Dermis blood vessel endothelial cell (primary cell): ENCODE measurements at places on chromosomes 5 and 9. TPM values are rescaled to one million over a fixed set of nuclear protein-coding genes. Genes with fewer than 3 reads are reported as not detected.
A peak's percentile ranks its signal among the peaks of the same experiment; 100 is the strongest.

The FOXD4L4 gene
- 0.09 and 0.17 TPM in 2 replicates for total RNA-seq

The PCDHB11 gene
- total RNA-seq = 0.17 and 0.19 TPM in 2 replicates

The SYK gene
- under 0.01 TPM in 1 of 2 replicates, not detected in the other for total RNA-seq

The PBX3 gene
- total RNA-seq = 10.2 and 12.3 TPM in 2 replicates

The FRMPD1 gene
- total RNA-seq = not detected in 2 replicates

The FRRS1L gene
- under 0.01 and 0.05 TPM in 2 replicates for total RNA-seq

The FBN2 gene
- total RNA-seq = 0.79 and 14.0 TPM in 2 replicates

The SH2D3C gene
- total RNA-seq = 77.8 and 95.6 TPM in 2 replicates

The GRIA1 gene
- total RNA-seq = not detected in 2 replicates

The PRLR gene
- not detected in 2 replicates for total RNA-seq

GRCh38 chr5:90803876-90804275 is 245.3 kb downstream of the ADGRV1 start:
- DNase-seq = no peak

DNA sequence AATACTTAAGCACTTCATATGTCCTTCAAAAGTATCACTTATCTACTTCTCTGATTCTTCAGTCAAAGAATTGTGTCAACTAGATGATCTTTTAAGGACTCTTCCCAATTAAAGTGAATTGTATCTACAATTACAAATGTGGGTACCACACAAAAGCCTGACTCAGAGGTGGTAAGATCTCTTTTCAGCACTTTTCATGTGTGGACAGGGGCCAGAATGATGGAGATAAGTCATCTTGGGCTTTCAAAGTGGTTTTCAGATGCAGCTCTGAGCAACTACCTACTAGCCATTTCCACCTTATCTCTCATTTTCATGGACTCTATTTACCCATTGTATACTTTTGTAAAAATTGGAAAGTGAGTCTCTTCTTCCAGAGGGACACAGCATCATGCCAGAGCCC is 8.4 kb downstream of the COX7C start:
- no peak for DNase-seq

- DNase-seq = no peak
Measured at GRCh38 chr9:6525326-6526045, 112.5 kb downstream of the UHRF2 start.

GRCh38 chr5:137071931-137072330 is 427.2 kb downstream of the SPOCK1 start:
- peak; percentile 38 for DNase-seq

- no peak for DNase-seq
Measured at GRCh38 chr9:77063645-77064285, 44.3 kb downstream of the FOXB2 start.

GRCh38 chr5:140342896-140343295 is 3.5 kb downstream of the HBEGF start:
- peak; percentile 17 for DNase-seq

DNA sequence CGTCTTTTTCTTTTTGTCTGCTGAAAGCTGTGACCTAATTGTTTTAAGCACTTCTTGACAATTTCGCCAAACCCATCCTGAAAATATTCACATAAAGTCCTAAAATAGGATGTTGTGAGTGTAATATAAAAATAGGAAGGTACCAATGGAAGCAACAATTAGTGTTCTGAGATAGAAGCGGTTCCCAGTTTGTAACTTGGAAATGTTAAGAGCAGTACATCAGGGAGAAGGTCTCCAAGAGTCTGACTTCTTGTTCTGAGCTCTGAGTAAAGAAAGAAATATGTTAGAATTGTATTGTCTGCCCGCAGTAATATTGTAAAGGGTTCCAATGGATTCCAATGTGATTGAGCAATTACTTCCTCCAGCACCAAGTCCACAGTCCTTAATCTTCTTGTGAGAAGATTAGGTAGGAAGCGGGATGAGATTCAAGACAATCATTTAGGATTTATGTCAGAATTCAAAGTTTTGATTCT is 3.9 kb downstream of the VCAN start:
- no peak for DNase-seq

DNA sequence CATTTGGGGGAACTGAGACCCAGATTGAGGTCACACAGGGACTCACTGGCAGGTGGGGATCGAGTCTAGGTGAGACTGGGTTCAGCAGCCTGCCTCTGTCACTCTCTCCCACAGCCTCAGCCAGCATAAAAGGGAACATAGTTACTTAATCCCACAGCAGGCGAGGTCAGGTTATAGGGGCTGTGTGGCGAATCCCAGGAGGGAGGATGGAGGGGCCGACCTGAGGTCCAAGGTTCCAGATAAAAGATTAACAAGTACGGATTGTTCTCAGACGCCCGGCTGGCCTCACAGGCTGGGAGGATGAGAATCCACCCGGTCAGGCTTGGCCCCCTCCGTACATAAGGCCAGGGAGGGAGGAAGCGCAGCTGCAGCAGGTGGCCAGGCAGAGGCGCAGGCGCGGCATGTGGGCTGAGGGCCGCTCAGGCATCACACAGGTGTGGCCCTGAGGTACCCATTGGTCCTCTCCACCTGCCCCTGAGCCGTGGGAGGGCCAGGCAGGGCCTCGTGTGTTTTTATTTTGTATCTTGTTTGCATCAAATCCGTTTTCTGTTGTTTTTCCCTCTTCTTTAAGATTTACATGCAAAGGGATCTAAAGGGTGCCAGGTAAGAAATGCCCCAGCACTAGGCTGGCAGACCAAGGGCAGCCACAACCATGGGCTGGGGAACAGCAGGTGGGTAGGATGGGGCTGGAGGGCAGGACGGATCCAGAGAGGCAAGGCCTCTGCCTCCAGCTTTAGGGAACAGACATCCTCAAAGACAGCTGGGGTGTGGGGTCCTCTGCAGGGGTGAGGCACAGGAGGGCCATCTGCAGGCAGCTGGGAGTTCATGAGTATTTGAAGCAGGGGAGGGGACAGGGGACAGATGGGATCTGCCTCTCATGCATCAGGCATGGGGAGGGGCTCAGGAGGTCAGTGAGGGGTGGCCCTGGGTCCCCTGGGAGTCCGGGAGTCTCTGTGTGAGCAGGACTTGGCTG is 3.6 kb downstream of the SUSD3 start:
- no peak for DNase-seq

DNA sequence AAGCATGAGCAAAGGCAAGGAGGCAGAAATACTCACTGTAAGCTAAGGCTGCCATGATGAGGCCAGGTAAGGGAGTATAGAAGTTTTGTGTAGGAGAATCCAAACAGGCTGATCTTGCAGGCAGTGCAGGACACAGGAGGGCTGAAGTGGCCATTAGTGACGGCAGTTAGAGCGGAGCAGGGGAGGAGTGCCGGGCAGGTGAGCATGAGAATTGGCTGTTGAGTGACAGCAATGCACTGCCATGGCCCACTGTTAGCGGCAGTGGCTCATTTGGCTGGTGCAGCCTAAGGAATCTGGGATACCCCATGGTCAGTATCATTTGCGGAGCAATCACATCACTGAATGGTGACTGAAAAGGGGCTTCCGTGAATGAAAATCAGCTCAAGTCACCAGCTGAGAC is 22.8 kb downstream of the RGS3 start:
- DNase-seq = no peak

DNA sequence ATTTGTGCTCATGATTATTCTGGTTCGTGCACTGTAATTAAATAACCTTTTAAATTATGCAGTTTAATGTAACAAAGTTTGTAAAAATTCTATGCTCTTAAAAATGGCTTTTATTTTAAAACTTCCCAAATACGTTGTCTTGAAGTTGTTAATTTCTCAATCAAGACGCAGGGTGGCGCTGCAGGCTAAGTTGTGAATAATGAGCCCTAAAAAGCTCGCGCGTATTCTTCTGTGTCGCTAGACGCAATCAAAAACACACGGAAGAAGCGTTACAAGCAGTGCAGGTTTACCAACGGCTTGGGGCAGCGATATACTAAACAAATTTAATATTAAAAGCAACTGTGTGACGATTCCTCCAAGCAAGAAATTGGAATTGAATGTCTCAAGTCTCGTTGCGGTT is at the start of gene PCDHB4:
Gene PCDHB4 (plus strand): TSS at position 256 of the 400 bp plus-strand sequence. CDS start 181 bp downstream, outside the sequence.
- DNase-seq = peak; percentile 15

DNA sequence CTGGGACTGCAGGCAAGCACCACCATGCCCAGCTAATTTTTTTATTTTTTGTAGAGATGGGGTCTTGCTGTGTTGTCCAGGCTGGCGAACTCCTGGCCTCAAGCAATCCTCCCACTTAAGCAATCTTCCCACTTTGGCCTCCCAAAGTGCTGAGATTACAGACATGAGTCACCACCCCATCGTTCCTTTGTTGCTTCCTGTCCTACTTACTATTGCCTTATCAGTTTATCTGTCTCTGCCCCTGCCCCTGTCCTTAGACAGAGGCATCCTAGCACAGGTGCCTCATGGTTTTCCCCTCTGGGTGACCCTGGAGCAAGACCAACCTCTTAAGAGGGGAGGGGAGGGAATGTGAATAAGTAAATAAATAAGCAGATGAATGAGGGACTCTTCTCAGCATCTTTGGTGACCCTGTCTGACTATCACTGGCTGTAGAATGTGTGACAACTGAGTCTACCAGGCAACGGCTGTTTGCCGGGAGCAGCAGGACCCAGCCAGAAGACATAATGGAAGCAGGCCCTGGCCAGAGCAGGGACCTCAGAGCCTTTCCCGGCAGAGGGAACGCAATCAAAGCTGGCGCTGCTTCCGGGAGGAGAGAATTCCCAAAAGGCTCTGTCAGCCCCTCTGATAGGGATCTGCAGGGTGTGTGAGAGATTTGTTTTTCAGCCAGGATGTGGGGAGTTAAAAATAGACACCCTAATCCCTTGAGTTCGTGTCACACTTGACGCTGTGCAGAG is 43.8 kb upstream of the DAB2IP start:
- DNase-seq = peak; percentile 26

GRCh38 chr9:107681988-107682387 is 192.4 kb upstream of the KLF4 start:
- DNase-seq = no peak

GRCh38 chr5:23648656-23649055 is 141.2 kb downstream of the PRDM9 start:
- DNase-seq = no peak

DNA sequence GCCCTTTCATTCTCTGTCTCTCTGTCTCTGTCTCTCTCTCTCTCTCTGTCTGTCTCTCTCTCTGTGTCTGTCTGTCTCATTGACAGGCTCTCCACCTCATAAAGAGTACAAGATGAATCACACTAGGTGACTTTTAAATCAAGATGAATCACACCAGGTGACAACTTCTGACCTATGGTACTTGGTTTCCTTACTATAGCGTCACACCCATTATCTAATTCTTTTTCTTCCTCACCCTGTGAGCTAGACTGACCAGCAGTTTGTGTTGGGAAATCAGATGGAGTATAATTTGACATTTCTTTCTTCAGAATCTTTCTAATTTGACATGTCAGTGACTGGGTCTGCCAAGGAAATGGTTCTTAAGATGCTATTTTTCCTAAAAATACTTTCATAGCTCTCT is 232.9 kb downstream of the ARRDC3 start:
- no peak for DNase-seq

GRCh38 chr9:127269449-127269848 is 4.9 kb downstream of the GARNL3 start:
- DNase-seq = no peak

DNA sequence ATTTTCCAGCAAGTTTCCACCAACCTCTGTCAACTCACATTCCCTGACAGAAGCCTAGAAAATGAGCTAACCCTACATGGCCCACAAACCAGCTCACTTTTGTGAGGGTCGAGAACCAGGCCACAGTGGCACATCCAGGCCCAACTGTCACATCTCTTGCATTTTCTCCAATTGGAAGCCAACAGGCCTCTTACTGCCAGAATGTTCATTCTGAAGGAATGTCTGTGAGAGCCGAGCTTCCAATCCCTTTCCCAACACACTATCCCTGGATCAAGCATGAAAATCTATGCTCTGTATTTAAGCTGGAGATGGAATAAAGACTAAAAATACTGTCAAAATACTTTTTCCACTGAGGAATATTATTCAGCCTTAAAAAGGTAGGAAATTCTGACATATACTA is 20.0 kb downstream of the MARCHF3 start:
- DNase-seq = no peak

GRCh38 chr5:95712347-95712958 is 18.7 kb upstream of the RHOBTB3 start:
- peak; percentile 76 for DNase-seq

GRCh38 chr5:179230061-179230461 is 115.2 kb downstream of the ADAMTS2 start:
- DNase-seq = no peak

GRCh38 chr5:153885141-153885540 is 153.6 kb downstream of the FAM114A2 start:
- no peak for DNase-seq

GRCh38 chr5:89105836-89106235 is 222.9 kb upstream of the MEF2C start:
- DNase-seq = no peak

- DNase-seq = no peak
Measured at GRCh38 chr9:101094686-101095085, 66.2 kb downstream of the PLPPR1 start.

GRCh38 chr5:96781031-96781971 is 26.4 kb downstream of the ERAP1 start:
- no peak for DNase-seq

DNA sequence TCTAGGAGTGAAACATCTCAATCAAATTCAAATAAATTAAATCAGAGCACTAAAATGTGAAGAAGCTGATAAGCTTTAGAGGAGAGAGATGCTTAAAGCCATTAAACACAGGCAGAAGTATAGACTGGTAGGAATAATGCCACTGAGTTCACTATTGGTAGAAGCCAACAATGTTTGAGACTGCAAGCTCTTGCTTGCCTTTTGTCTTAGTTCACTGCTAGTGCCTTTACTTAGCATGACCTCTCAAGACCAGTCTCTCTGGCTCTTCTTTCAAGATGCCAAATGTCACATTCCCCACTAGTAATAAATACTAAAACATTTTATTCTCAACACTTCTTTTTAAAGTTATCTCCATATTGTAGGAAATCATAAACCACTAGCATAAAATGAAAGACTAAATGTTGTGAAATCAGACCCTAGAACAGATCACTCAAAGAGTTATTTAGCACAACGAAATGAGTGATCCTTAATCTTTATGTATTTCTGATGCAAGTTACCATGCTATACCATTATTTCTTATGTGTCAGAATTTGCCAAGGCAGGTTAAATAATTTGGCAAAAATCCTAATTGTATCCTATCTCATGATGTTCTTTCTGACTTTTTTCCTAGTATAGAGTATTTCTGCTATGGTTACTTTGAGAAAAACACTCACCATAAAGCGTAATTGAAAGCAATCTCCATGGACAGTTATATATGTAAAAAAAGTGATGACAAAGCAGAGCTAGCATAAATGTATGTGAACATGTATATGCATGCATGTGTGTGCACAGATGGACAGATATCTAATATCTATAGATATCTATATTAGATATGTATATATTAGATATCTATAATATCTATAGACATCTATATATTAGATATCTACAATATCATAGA is 57.5 kb downstream of the PJA2 start:
- no peak for DNase-seq
